ENCODE measurements at places on chromosomes 6 and 20.

- no peak for DNase-seq
Observed at GRCh38 chr20:14785065-14785743, 447.8 kb upstream of the FLRT3 start.

GRCh38 chr6:25359891-25360290, 80.7 kb downstream of the CARMIL1 start:
- DNase-seq, result no peak

GRCh38 chr6:51972659-51973058, 114.8 kb downstream of the PKHD1 start:
- DNase-seq, result no peak

- no peak for DNase-seq
Observed at GRCh38 chr6:128635219-128635618, 114.8 kb upstream of the PTPRK start.

- no peak for DNase-seq
Observed at GRCh38 chr6:83221276-83221675, 28.1 kb downstream of the RWDD2A start.

DNA sequence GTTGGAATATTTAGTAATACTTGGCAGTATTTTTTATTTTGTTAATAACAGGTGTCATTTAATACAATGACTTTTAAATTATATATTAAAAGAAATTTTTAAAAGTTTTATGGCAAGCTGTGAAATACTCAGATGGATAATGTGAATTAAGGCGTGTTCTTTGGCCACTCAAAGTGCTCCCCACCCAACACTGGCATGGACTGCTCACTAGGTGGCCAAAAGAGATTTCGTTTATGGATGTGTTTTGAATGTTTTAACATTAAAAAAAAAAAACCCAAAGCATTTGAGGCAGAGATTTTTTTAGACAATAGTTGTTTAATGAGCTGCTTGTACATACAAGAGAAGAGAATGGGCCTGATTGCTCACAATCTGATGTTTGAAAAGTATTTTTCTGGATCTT, 86.5 kb downstream of the QKI start:
- DNase-seq, result no peak

Data from GM12865 (cell line).